ENCODE measurements at places on chromosomes 5 and 9.

DNA sequence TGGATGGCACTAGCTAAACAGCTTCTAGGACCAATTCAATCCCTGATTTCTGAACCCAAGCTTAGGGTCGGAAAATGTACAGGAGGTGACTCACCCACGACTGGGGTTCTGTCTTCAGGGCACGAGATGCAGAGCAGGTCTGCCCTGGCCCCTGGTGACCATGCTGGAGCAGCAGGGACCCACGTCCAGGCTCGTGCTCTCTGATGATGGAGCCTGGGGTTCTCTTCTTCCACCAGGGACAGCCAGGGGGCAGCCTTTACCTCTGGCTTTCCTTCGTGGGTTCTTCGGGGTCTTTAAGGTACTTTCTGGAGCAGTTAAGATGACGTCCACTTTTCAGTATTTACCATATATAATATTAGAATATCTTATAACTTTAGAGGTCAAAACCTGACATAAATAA lies 2.1 kb downstream of the CFAP77 start:
- no peak for DNase-seq

GRCh38 chr5:54904425-54904824 lies 81.0 kb downstream of the ESM1 start:
- no peak for DNase-seq

DNA sequence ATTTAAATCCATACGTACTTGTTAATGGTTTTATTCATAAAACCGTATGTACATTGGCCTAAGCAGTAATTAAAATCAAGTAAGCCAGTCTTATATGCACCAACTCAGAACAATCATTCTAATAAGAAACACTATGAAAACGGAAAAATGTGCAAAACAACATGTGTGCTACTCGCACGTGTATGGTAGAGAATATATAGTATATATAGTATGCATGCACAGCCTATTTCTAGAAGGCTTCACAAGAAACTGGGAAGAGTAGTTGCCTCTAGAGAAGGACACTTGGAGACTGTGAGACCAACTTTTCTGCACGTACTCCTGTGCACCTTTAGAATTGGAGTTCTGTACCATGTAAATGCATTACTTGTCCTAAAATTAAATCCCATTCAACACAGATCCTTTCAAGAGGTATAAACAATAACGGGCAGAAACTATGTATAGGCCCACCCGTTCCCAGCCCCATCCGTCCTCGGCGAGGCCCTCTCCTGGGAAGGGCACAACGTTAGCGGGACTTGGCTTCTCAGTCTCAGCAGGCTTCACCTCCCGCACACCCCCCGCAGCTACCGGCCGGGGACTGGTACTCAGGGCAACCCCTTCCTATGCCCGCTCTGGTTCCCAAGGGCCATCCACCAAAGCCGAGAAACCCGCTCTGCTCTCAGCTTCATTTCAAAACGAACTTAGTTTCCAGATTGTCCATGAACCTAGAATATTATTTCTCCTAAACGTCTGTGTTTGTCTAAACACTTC lies 2.0 kb downstream of the CDC14B start:
- no peak for DNase-seq

DNA sequence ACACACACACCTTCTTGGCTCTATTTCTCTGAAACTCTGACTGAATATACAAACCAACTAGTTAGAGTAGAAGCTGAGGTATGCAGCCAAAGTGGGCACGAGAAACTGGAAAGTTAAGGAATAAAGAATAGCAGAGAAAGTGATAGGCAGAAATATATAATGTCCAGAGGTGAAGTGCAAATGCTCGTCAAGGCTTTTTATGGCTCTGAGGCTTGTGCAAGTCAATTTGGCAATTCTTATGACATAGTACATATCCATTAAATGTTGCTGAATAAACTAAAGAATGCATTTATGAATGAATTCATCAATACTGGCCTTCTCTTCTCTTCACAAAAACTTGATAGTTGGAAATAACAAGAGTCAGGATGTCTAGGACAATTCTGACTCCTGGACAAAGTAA lies 490.1 kb upstream of the DMAC1 start:
- no peak for DNase-seq

GRCh38 chr9:87127978-87128614 lies 180.8 kb upstream of the GAS1 start:
- DNase-seq = no peak

GRCh38 chr5:96614110-96614691 lies 48.0 kb upstream of the CAST start:
- peak; percentile 65 for DNase-seq

- DNase-seq = no peak
Observed at GRCh38 chr5:6197427-6197826, 180.9 kb downstream of the MED10 start.

DNA sequence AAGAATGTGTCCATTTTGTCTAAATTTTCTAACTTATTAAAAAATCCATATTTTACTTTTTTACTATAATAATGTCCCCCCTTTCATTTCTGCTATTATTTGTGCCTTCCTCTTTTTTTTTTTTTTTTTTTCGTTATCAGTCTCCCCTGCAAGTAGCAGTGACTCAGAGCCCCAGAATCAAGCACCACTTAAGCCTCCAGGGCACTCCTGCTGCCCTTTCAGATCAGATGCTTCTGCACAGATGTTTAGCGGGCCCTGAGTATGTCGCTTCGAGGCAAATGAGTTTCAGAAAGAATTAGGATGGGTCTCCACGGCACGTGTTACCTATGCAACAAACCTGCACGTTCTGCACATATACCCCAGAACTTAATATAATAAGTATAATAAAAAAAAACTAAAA lies 11.7 kb downstream of the MED7 start:
- no peak for DNase-seq

GRCh38 chr9:79551586-79551985 lies 20.2 kb upstream of the TLE4 start:
- no peak for DNase-seq

GRCh38 chr9:106864373-106865143 lies 1.6 kb downstream of the ZNF462 start:
- DNase-seq = no peak

GRCh38 chr9:121105531-121105930 lies 30.8 kb downstream of the CNTRL start:
- DNase-seq = no peak

- DNase-seq = no peak
Observed at GRCh38 chr5:181167814-181168488, 20.6 kb downstream of the OR2V2 start.

Data from NCI-H2029 (cell line).